Mesothelial cell of epicardium (in vitro differentiated cells): ENCODE measurements at places on chromosomes 7 and 10. TPM values are rescaled to one million over a fixed set of nuclear protein-coding genes. Genes with fewer than 3 reads are reported as not detected.

DNA sequence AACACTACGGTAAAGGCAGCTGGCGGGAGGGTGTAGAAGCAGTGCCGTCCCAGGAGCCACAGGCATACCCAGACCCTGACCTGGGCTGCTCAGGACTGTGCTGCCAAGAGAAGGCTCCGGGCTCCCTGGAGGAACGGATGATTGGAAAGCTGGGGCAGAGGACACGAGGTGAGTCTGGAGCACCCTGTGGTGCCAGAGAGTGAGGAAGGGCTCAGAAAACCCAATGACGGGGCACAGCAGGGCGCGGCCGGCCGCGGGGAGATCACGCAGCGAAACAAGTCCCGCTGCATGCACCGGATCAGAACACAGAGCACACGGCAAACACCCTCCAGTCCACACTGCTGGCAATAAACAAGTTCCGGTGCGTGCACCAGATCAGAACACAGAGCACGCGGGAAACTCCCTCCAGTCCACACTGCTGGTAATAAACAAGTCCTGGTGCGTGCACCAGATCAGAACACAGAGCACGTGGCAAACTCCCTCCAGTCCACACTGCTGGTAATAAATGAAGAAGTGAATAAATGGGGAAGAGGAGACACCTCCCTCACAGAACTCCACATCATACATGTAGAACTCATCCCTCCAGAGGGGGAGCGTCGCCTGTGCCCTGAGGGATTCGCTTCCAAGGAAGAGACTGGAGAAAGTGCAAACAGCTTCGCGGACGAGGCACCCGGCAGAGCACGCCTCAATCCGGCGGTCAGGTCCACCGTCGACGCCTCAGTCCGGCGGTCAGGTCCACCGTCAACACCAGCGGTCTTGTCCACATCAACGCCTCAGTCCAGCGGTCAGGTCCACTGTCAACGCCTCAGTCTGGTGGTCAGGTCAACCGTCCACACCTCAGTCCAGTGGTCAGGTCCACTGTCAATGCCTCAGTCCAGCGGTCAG, 265.0 kb downstream of the MAD1L1 start:
- no peaks in the 10 kb centered on the region for H3K27me3 ChIP-seq
- H3K4me1 ChIP-seq, result peaks cover 2% of the 10 kb centered on the region
- no peak for DNase-seq
- H3K4me3 ChIP-seq, result no peak overlapping the region

The ADAMTS14 gene
- total RNA-seq, result 3.2 to 4.1 TPM (median 3.9 TPM) in 3 replicates

DNA sequence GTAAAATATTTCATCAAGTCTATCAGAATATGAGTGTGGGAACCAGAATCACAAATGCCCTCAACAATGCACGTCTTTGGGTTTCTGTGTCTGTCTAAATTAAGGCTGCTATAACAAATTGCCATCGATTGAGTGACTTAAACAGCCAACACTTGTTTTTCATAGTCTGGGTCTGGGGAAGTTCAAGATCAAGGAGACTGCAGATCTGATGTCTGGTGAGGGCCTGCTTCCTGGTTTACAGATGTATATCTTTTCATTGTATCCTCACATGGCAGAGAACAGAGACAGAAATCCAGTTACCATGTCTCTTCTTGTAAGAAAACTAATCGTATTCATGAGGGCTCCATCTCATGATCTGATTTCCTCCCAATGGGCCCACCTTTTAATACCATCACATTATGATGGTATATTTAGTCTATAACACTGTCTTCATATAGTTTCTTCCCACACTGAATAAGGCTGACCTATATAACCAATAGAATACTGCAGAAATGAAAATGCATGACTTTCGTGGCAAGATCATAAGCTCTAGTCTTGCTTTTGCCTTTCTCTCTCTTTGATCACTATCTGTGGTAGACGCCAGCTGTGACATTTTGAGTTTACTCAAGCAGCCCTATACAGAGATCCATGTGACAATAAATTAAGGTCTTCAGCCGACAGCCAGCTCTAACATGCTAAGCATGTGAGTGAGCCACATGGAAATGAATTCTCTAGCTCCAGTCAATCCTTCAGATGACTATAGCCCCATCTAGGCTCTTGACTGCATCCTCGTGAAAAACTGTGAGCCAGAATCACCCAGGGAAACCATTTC, 51.9 kb downstream of the THSD7A start:
- no peak for DNase-seq
- H3K27ac ChIP-seq, result no peak overlapping the region
- H3K4me1 ChIP-seq, result no peaks in the 10 kb centered on the region
- no peak overlapping the region for H3K4me3 ChIP-seq
- peaks cover 2% of the 10 kb centered on the region for H3K36me3 ChIP-seq
- no peaks in the 10 kb centered on the region for H3K27me3 ChIP-seq

GRCh38 chr10:58152673-58153263, 114.9 kb downstream of the IPMK start:
- no peak overlapping the region for H3K4me3 ChIP-seq
- no peaks in the 10 kb centered on the region for H3K36me3 ChIP-seq
- H3K4me1 ChIP-seq, result no peaks in the 10 kb centered on the region
- H3K27ac ChIP-seq, result no peak overlapping the region

The GPC2 gene
- total RNA-seq, result 49.8 to 50.6 TPM (median 50.0 TPM) in 3 replicates

- H3K36me3 ChIP-seq, result no peaks in the 10 kb centered on the region
- H3K27me3 ChIP-seq, result no peaks in the 10 kb centered on the region
- DNase-seq, result no peak
- H3K4me1 ChIP-seq, result peaks cover 23% of the 10 kb centered on the region
- no peak overlapping the region for H3K27ac ChIP-seq
Measured at GRCh38 chr10:121615435-121615793, 17.2 kb upstream of the FGFR2 start.
